ENCODE measurements at places on chromosomes 2 and 18.
A peak's percentile ranks its signal among the peaks of the same experiment; 100 is the strongest.

- no peak for DNase-seq
These were observed 232.6 kb downstream of the EN1 start for GRCh38 chr2:118614841-118615271.

DNA sequence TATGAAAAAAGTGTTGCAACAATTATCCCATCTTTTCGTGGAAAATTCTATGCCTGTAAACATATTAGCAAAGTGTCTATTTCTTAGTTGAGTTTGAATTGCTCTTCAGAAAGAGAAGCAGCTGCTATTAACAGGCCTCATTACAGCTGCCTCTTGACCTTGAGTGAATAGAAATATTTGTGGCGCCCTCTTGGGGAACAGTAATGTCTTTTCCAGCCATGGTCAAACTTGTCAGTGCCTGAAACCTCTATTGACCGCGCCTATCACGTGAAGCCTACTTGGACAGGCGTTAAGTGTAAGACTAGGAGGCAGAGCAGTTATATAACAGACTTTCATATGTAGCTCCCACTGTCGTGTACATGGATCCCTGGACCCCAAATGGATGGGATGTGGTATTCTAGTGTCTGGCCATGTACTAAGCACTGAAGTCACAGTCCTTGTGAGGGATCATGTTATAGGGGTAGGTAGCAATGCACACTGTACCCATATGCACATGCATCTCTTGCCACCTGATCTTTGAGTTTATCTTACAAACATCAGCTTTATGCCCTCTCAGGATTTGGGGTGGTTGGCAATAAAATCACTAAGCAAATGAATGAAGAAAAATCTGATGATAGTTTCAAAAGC is 245.0 kb downstream of the PTGR3 start:
- peak; percentile 96 for DNase-seq

DNA sequence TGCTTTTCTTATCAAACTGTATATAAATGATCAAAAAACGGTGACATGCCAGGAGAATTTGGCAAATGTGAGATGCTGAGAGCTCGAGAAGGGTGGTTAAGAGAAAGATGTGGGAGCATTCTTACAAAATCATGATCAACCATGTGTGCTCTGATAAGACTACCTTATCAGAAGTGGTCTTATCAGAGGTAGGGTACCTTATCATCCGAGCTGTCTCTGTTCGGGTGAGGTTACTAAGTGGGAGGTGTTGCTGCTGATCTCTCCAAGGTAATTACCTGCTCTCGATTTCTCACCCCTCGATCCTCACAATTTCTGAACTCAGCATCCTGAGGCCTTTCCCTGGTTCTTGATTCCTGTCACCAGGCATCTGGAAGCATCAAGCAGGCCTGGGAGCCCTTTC is 813.0 kb upstream of the ID2 start:
- no peak for DNase-seq

DNA sequence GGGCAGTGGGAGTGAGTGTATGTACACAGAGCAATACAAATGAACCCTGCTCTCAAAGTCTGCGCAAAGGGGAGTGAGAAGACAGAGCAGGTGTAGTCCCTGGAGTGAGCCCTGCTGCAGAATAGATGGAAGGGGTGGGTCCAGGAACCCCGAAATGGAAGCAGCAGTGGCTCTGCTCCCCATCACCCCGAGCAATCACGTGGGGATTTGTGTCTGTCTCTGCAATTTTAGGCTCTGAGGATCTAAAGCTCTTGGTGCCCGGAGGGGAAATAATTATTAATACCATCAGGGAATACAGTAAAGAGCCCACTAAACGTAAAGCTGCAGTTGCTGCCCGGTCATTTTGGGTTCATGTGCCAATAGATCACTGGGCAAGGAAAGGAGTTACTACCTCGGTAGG is 118.3 kb downstream of the LPIN1 start:
- DNase-seq: no peak

- no peak for DNase-seq
These were observed 105.8 kb downstream of the ARHGAP28 start for GRCh38 chr18:6835345-6835744.

DNA sequence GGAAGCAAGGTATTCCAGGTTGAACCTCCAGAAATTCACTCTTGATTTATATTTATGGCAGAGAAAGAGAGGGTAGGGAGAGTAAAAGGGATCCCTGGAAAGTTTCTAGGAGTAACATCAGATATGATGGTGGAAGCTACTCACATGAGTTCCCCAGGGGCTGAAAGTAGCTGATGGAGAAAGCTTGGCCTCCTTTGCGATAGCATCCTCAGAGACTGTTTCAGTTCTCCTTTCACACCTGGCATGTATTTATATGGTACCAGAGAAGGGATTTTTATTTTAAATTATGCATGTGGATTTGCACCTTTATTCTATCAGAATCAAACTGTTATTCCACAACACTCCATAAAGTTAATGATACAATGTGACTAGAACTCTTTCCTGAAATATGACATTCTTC is 126.3 kb upstream of the OSR1 start:
- DNase-seq: no peak

DNA sequence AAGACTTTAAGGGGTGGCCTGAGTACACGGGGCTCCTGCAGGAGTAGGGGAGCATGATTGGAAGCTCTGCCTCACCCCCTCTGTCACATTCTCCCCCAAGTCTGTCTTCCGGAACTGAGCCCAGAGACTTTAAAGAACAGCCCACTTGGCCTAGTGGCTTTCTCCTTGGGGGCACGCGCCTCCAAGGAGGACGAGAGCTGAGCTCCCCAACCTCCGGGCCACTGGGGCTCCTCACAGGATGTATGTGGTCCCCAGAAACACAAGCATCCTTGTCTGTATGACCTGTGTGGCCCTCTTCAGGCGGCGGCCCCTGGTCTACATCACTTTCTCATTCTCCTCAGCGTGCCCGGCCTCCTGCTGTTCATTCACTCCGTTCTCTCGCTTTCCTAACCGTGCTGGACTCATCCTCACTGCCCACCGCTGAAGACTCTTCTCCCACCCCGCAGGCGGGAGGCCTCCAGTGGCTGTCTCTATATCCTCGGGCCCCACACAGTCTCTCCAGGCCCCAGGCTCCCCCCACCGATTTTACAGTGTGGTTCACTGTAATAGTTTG is 23.7 kb downstream of the KCNF1 start:
- DNase-seq: no peak

GRCh38 chr2:200259577-200259957 is 46.9 kb upstream of the SPATS2L start:
- no peak for DNase-seq

- no peak for DNase-seq
These were observed 14.0 kb downstream of the DYM start for GRCh38 chr18:49446481-49446880.

- peak; percentile 72 for DNase-seq
These were observed 481.9 kb downstream of the TMX3 start for GRCh38 chr18:68233018-68233417.

DNA sequence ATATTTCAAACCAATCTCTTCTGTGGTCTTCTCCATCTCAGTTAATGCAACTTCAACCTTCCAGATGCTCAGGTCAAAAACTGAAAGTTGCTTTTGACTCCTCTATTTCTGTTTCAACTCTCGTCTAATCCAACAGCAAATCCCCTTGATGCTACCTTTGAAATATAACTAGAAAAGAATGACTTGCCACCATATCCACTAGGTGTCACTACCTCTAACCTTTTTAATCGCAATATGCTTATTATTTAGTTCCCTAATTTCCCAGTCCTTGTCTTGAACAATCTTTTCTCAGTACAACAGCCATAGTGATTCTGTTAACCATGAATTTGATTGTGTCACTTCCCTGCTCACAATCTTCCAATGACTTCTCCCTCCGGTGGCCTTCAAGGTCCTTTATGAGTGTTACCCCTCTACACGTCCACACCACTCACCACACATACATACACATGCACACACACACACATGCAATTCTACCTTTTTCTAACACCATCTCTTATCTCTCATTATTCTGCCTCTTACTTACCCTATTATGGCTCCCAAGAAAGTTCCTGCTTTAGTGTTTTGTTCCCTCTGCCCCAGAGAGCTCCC is 245.5 kb upstream of the KCNJ3 start:
- peak; percentile 13 for DNase-seq

Measured in NCI-H1417 (cell line).